NCI-H187 treated with DMSO at 0.1 percent for 48 hours (cell line): ENCODE measurements at places on chromosomes 6 and 20.

DNA sequence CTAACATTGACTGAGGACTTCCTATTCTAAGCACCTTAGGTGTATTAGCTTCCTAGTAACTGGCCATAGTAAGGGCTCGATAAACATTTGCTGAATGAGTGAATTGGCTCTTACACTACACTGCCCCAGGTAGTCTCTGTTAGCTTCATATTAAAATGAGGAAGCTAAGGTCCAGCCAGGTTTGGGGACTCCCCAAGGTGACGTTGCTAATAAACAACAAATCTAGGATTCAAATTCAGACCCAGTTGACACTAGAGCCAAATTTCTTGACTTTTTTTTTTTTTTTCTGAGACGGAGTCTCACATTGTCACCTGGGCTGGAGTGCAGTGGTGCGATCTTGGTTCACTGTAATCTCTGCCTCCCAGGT, 16.2 kb downstream of the ARHGAP40 start:
- no peak for DNase-seq

- no peak for DNase-seq
Measured at GRCh38 chr20:32828029-32828680, 8.4 kb downstream of the MAPRE1 start.

DNA sequence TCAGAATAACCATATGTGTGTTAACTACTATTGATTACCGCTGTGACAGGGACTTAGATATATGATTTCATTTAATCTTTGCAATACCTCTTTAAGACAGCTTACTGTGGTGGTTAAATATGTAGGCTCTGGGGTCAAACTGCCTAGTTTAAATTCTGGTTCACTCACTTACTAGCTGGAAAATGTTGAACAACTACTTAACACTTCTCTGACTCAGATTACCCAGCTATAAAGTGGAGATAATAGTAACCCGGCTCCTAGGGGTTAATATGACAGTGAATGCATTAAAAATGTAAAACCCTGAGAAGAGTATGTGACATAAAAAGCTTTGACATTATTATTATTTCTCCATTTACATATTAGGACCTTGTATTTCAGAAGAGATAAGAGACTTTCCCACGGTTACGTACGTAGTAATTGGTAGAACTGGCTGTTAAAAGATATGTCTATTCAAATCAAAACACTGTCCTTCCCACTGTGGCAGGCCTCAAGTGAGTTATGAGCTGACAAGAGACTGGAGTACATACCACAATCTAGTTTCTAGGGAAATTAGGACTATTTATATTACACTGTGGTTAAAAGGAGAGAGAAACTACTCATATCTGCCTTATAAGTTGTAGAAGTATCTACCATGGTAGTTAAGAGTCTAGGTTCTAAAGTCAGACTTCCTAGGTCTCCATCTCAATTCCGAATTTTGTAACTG, 4.4 kb upstream of the PLCB1 start:
- no peak for DNase-seq

GRCh38 chr6:25831532-25832306, at the start of gene SLC17A1:
SLC17A1 (minus strand) TSS chr6:25832052; CDS start chr6:25830557, 1,495 bp downstream.
- DNase-seq: no peak

GRCh38 chr6:137901454-137901853, 34.4 kb downstream of the TNFAIP3 start:
- DNase-seq: no peak

GRCh38 chr20:23180451-23180921, 94.4 kb upstream of the CD93 start:
- no peak for DNase-seq

DNA sequence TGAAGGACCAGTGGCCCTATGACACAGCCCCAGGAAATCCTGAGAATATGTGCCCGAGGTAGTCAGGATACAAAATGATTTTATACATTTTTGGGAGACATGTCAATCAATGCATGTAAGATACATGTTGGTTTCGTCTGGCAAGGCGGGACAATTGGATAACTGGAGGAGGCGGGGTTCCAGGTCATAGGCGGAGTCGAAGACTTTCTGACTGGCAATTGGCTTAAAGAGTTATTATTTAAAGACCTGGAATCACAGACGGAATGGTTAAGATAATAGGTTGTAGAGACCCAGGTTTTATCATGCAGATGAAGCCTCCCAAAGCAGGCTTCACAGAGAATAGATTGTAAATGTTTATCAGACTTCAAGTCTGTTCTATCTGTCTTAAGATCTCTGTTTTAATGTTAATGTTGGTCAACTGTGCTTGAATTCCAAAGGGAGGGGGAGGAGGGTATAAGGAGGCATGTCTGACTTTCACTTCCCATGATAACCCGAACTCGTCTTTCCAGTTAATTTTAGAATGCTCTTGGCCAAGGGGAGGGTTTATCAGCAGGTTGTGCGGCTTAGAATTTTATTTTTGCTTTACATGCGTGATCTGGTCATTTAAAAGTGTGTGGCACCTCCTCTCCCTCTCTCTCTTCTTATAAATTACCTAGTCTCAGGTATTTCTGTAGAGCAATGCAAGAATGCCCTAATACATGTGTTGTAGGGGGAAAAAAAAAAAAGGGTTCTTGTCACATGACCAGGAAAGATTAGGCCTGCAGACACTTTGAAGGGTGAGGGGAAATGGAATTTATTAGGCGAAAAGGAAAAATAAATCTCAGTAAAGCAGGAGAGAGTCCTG, 230.7 kb downstream of the NFATC2 start:
- DNase-seq: no peak

DNA sequence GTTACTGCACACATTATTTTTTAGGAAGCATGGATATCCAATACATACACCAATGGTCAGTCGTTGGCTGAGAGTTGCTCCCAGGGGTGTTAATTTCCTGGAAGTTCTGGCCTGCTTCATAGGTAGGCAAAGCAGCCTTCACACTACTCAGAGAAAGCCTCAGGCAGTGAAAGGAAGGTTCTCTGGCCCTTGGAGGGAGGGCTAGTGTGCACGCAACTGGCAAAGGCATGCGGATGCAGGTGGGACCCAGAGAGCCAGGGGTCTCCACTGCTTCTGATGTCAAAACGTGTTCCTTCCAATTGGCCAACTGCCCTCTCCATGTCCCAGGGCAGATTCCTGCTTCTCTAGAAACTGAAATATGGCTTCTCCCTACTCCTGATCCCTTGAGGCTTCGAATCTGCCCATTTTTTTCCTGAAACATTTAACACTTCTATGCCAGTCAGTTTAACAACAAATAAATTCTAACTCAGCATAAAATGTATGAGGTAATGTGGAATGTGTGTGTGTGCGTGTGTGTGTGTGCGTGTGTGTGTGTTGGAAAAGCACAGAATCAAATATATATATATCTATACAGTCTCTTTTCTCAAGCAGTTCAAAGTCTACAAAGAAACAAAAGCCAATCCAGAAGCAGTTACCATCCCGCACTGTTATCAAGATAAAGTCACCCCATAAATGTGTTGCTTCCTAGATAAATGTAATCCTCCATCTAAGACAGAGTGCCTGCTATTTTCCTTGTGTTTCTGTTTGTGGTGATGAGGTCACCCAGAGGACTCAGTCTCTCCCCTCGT, 94.0 kb upstream of the HIVEP1 start:
- DNase-seq: no peak

DNA sequence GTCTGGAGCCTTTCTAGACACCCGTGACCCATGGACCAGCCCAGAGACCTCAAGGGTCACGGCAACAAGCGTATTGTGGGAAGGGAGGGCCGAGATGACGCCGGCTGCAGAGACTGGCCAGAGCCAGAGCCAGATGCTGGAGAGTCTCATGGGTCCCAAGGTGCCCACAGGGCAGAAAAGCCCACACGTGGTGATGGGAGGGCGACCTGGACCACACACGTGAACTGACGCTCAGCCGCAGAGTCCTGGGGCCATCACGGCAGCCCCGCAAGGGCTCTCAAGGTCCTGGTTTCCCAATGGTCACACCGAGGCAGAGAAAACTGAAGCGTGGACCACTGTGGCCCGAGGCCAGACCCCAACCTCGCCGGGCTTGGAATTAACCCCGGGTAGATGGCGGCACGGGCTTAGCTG, 92.6 kb downstream of the YTHDF1 start:
- DNase-seq: no peak

GRCh38 chr20:45163083-45163803, 11.5 kb upstream of the PI3 start:
- no peak for DNase-seq

- no peak for DNase-seq
Measured at GRCh38 chr6:6886171-6886885, 221.4 kb upstream of the RREB1 start.

- no peak for DNase-seq
Measured at GRCh38 chr6:100490065-100490464, 25.3 kb upstream of the SIM1 start.

GRCh38 chr20:59027741-59028320, 4.3 kb downstream of the ATP5F1E start:
- no peak for DNase-seq

- DNase-seq: no peak
Measured at GRCh38 chr6:82385546-82385945, 21.9 kb downstream of the TPBG start.

GRCh38 chr6:33610779-33611732, 10.1 kb upstream of the ITPR3 start:
- no peak for DNase-seq

GRCh38 chr6:4777394-4777935, 1.3 kb downstream of the CDYL start:
- DNase-seq: no peak

DNA sequence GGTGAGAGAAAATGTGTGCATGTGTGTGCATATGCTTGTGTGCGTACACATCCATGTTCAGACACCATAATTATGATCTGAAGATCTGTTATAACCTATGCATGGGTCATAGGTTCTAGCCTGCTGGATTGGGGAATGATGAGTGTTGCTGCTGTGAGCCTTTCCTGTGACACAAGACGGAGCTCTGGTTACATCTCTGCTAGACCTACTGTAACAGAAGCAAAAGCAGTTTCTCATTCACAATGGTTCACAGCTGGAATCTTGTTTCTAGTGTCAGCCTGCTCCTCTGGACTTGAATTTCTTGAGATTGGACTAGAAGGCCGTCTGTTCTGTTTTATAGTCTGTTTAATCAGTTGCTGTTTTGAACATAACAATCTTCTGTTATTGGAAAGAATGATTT, 40.1 kb downstream of the DEFB114 start:
- no peak for DNase-seq

- no peak for DNase-seq
Measured at GRCh38 chr6:104908888-104909525, 47.9 kb upstream of the LIN28B start.

- DNase-seq: no peak
Measured at GRCh38 chr6:321536-322258, 29.4 kb downstream of the DUSP22 start.

GRCh38 chr6:71236926-71237434, 51.6 kb upstream of the OGFRL1 start:
- DNase-seq: no peak

GRCh38 chr6:141729146-141729545, 403.6 kb upstream of the GJE1 start:
- no peak for DNase-seq

DNA sequence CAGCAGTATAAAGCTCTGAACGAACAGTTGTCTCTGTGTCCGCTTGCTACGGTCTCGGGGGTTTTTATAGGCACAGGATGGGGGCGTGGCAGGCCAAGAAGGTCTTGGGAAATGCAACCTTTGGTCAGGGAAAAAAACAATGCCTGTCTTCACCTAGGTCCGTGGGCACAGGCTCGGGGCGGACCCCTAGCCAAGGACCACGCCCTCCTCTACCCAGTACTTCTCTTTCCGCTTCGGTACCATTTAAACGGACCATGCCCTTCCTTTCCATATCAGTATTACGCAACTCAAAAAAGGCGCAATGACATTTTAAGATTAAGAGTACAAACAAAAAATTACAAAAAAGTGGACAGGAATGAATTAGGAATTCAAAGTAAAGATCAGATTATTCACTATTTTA, 44.3 kb upstream of the SLC17A4 start:
- DNase-seq: no peak

GRCh38 chr6:130666786-130667185, 160.4 kb upstream of the SMLR1 start:
- DNase-seq: no peak

GRCh38 chr6:149965194-149966020, 1.7 kb downstream of the ULBP1 start:
- DNase-seq: no peak

DNA sequence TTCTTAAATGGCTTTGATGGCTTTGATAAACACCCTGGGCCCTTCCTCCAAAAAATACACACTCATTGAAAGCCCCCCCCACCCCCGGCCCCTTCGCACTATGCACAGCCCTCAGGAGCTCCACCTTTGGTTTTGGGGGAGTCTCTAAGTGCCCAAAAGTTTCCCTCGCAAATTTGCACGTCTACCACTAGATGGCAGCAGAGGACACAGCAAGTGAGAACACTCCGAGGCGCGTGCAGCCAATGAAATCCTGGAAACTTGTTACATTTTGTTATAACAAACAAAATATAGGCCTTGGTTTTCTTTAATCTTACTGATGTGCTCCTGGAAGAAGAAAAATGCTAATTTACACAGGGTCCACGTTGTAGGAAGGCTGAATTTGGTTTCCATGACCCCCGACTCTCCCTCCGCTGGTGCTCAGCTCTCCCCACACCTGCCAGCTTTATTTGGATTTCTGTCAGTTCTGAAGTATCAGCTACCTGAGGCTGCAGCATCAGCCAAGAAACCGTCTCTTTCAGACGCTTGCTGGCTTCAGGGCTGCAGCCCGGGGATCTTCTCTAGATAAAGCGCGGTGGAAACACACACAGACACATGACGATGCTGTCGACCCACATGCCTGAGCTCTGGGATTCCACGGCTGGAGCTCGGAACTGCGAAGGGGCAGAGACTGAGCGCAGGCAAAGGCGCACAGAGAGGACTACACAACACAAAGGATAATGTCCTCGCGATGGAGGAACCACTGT, 148.3 kb upstream of the RPS6KA2 start:
- DNase-seq: no peak

- no peak for DNase-seq
Measured at GRCh38 chr6:144331491-144331969, 46.4 kb downstream of the UTRN start.

GRCh38 chr6:49782293-49782692, 4.8 kb downstream of the PGK2 start:
- no peak for DNase-seq

DNA sequence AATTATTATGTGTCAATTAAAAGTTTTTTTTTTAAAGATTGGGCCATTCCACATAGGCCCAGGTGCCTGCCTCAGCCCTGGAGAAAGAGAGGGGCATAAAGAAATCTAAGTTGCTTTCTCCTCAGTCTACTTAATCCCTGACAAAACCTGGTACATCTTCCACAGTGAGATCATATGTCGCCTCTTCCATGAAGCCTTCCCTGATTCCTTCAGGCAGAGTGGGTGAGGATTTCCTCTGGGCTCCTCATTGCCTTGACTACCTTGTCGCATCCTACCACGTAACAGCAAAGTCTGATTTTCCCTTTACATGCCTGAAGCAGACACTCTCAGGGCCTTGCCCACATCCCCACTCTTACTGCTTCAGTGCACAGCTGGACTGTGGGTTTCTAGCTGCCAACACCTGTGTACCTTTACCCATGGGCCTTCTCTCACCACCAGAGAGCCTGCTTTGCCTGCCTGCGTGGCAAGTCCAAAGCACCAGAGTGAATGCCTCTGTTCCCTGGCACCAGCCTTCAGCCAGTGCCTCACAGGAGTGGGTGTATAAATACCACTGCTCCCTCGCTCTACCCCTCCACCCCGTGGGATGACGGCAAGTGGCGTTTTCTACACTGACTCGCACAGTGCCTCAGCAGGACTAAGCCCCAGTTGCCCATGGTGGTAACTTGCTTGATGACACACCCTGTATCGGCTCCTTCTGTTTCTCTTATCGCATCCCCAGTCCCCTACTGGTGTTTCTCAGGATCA, 68.0 kb downstream of the EYA2 start:
- no peak for DNase-seq
